ENCODE measurements at places on chromosomes 16 and 17.

GRCh38 chr17:66717641-66718058, 117.3 kb upstream of the CACNG5 start:
- peaks cover 21% of the 10 kb centered on the region for H3K36me3 ChIP-seq
- no peak for DNase-seq
- H3K27ac ChIP-seq: no peak overlapping the region
- peaks cover 21% of the 10 kb centered on the region for H3K4me1 ChIP-seq

- no peak overlapping the region for H3K27ac ChIP-seq
- no peak for DNase-seq
- H3K36me3 ChIP-seq: no peaks in the 10 kb centered on the region
- no peak overlapping the region for H3K4me3 ChIP-seq
Observed at GRCh38 chr17:51941272-51941671, 217.2 kb downstream of the CA10 start.

- no peak overlapping the region for H3K4me3 ChIP-seq
- H3K36me3 ChIP-seq: no peaks in the 10 kb centered on the region
- H3K4me1 ChIP-seq: no peaks in the 10 kb centered on the region
- no peak overlapping the region for H3K27ac ChIP-seq
- H3K27me3 ChIP-seq: peaks cover 30% of the 10 kb centered on the region
Observed at GRCh38 chr17:61574542-61575351, 16.3 kb downstream of the NACA2 start.

- H3K4me1 ChIP-seq: peaks cover 51% of the 10 kb centered on the region
- H3K27me3 ChIP-seq: no peaks in the 10 kb centered on the region
- no peak for DNase-seq
- peak overlapping the region; percentile 89 for H3K4me3 ChIP-seq
Observed at GRCh38 chr17:49357516-49357915, 4.5 kb downstream of the ZNF652 start.

DNA sequence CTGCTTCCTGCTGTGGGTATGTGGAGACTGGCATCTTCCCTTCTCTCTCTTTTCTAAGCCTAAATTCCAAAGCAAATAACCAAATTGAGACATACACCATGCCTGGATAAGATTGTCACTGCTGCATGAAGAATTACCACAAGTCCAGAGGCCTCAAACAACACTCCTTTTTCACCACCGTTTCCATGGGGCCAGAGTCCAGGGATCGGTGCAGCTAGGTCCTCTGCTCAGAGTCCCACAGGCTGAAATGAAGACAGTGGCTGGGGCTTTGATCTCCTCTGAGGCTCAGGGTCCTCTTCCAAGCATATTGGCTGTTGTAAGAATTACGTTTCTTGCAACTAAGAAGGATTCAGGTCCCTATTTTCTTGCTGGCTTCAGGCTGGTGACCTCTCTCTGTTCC, 130.4 kb downstream of the SLC39A11 start:
- no peaks in the 10 kb centered on the region for H3K4me1 ChIP-seq
- no peaks in the 10 kb centered on the region for H3K36me3 ChIP-seq
- H3K4me3 ChIP-seq: no peak overlapping the region
- H3K27me3 ChIP-seq: no peaks in the 10 kb centered on the region

DNA sequence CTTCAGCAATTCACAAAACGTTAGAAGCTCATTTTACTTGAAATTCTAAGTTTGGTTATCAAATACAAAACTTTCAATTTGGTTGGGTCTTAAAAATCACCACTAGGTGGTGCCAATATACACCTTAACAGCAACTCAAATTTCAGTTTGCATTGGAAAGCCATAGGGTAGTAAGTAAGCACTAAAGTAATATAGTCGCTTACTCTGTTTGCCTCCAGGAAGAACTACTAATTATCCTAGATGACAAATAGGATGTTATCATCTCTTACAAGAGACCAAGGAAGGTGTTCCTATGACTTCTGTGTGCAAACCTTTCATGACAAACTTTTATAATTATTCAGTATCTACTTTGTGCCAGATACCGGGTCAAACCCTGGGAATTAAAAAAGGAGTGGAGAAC, 93.3 kb downstream of the MYO1D start:
- H3K4me1 ChIP-seq: no peaks in the 10 kb centered on the region
- no peak overlapping the region for H3K27ac ChIP-seq
- H3K27me3 ChIP-seq: peaks cover 7% of the 10 kb centered on the region
- H3K4me3 ChIP-seq: no peak overlapping the region
- H3K36me3 ChIP-seq: no peaks in the 10 kb centered on the region

- H3K27ac ChIP-seq: no peak overlapping the region
- no peaks in the 10 kb centered on the region for H3K36me3 ChIP-seq
- H3K4me3 ChIP-seq: no peak overlapping the region
- H3K4me1 ChIP-seq: no peaks in the 10 kb centered on the region
Observed at GRCh38 chr16:49632086-49632794, 223.7 kb downstream of the ZNF423 start.

DNA sequence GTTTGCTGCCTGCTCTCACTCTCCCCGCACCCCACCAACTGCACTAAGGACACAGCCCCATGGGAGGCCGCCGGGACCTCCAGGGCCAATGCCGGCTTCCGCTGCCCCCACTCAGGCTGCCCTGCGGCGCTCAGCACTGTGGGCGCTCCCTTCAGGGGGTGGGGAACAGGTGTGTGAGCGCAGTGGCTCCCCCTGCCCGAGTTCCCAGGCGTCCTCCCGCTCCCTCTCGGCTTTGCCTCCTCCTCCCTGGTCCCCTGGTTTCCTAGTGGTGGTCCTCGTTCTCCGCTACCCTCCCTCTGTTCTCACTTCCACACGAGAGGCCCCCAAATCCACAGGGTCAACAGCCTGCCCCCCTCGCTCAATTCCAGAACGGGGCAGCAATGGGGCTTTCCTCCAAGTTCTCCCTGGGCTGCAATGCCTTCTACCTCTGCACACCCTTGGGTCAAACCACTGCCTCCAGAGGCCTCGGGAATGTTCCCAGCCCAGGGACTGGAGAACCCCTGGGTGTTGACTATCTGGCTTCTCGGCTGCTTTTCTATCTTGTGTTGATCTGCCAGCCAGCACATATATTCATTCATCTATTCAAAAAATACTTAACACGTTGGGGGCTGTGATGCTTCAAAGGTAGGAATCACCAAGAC, 9.9 kb downstream of the FOXJ1 start:
- no peak overlapping the region for H3K4me3 ChIP-seq
- no peak for DNase-seq
- no peaks in the 10 kb centered on the region for H3K27me3 ChIP-seq
- H3K27ac ChIP-seq: peak overlapping the region; percentile 64
- peaks cover 42% of the 10 kb centered on the region for H3K4me1 ChIP-seq

GRCh38 chr17:9177212-9177611, 155.9 kb downstream of the NTN1 start:
- H3K27me3 ChIP-seq: peaks cover 2% of the 10 kb centered on the region
- H3K36me3 ChIP-seq: no peaks in the 10 kb centered on the region
- DNase-seq: no peak
- no peak overlapping the region for H3K27ac ChIP-seq
- no peaks in the 10 kb centered on the region for H3K4me1 ChIP-seq

- H3K27ac ChIP-seq: no peak overlapping the region
- H3K4me3 ChIP-seq: no peak overlapping the region
- no peak for DNase-seq
- H3K4me1 ChIP-seq: peaks cover 5% of the 10 kb centered on the region
- no peaks in the 10 kb centered on the region for H3K27me3 ChIP-seq
Observed at GRCh38 chr16:4684763-4685162, 8.6 kb upstream of the NUDT16L1 start.

- H3K27me3 ChIP-seq: no peaks in the 10 kb centered on the region
- H3K36me3 ChIP-seq: no peaks in the 10 kb centered on the region
- no peak overlapping the region for H3K4me3 ChIP-seq
- no peaks in the 10 kb centered on the region for H3K4me1 ChIP-seq
- H3K27ac ChIP-seq: no peak overlapping the region
Observed at GRCh38 chr17:72950242-72950931, 142.1 kb downstream of the SLC39A11 start.

DNA sequence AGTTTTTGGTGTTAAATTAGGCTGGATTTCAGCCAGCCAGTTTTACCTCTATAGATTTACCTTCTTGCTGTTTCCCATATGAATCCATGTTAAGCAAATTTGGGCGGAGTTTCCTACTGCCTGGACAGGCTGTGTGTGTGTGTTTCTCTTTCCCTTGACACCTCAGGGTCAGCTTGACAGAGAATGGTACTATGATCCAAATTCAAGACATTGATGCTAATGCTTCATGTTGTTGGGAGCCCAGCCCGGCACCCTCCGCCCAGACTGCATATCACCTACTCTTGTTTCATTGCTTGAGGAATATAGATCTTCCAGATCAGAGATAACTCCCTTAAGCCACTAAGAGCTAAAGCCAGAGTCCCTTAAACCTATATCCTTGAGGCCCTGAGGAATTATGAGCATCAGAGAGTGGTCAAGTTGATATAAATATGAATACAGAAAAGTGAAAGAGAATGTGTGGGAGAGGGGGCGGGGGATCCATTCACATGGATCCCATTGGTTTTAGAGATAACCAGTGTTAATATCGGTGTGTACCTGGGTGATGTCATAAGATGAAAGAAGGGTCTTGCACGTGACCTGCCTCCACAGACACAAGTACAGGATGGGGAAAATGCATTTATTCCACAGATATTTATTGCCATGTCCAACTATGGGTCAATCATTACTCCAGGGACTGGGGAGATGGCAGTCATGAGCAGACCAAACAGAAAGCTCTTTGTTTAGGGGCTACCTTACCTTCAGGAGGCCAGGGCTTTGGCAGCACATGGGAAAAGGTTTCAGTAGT, 69.7 kb downstream of the WIPI1 start:
- H3K27me3 ChIP-seq: no peaks in the 10 kb centered on the region
- no peak for DNase-seq
- no peak overlapping the region for H3K4me3 ChIP-seq
- H3K27ac ChIP-seq: no peak overlapping the region
- H3K36me3 ChIP-seq: no peaks in the 10 kb centered on the region

DNA sequence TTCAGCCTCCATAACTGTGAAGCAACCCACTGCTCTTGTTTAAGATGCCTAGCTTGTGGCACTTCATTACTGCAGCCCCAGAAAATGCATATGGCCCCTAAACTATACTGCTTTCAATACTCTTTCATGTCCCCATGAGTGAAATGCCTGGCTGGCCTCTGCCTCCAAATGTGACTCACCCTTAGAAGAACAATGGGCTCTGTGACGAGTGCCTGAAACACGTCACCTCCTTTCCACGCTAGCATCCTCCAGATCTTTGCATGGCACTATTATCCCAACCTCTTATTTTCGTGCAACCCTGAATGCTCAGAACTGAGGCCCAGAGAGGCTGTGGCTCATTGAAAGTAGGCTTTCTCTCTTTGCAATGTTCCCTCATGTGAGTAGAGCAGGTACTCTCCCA, 233.1 kb downstream of the CBLN1 start:
- H3K27ac ChIP-seq: no peak overlapping the region
- DNase-seq: no peak
- H3K36me3 ChIP-seq: no peaks in the 10 kb centered on the region

- peaks cover 5% of the 10 kb centered on the region for H3K36me3 ChIP-seq
- H3K4me1 ChIP-seq: peaks cover 17% of the 10 kb centered on the region
- no peak for DNase-seq
- no peak overlapping the region for H3K27ac ChIP-seq
- no peak overlapping the region for H3K4me3 ChIP-seq
- H3K27me3 ChIP-seq: no peaks in the 10 kb centered on the region
Observed at GRCh38 chr17:43356450-43356849, 42.3 kb upstream of the ARL4D start.

DNA sequence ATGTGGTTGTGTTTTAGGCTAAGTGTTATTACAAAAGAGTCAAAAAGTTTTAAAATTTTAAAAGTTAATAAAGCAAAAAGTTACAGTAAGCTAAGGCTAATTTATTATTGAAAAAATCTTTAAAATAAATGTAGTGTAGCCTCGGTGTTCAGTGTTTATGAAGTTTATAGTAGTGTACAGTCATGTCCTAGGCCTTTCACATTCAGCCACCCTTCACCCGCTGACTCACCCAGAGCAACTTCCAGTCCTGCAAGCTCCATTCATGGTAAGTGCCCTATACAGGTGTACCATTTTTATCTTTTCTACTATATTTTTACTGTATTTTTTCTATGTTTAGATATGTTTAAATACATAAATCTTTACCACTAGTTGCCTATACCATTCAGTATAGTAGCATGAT, 98.5 kb upstream of the RPRML start:
- peaks cover 11% of the 10 kb centered on the region for H3K4me1 ChIP-seq
- H3K27ac ChIP-seq: no peak overlapping the region
- no peaks in the 10 kb centered on the region for H3K27me3 ChIP-seq
- H3K4me3 ChIP-seq: no peak overlapping the region

DNA sequence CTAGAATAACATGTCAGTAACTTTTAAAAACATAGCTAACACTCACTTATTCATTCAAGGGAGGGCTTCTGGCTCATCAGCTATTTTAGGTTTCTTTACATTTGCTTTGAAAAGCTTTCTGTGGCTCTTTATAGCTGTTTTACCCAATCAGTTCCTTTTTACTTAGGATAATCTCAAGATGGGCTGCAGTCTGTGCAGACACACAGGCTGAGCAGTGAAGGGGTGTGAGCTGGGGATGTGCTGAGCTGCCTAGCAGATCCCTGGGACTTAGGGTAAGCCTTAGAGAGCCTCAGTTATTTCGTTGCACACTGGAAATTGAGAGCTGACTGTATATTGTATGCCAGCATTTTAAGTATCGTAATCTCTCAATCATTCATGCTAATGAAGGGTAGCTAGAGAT, 30.2 kb upstream of the NOL11 start:
- H3K4me3 ChIP-seq: no peak overlapping the region
- H3K36me3 ChIP-seq: peaks cover 3% of the 10 kb centered on the region
- DNase-seq: no peak
- H3K27me3 ChIP-seq: no peaks in the 10 kb centered on the region
- no peaks in the 10 kb centered on the region for H3K4me1 ChIP-seq

GRCh38 chr16:10601444-10602408, 21.3 kb upstream of the EMP2 start:
- no peaks in the 10 kb centered on the region for H3K4me1 ChIP-seq
- H3K27me3 ChIP-seq: no peaks in the 10 kb centered on the region
- H3K4me3 ChIP-seq: no peak overlapping the region

DNA sequence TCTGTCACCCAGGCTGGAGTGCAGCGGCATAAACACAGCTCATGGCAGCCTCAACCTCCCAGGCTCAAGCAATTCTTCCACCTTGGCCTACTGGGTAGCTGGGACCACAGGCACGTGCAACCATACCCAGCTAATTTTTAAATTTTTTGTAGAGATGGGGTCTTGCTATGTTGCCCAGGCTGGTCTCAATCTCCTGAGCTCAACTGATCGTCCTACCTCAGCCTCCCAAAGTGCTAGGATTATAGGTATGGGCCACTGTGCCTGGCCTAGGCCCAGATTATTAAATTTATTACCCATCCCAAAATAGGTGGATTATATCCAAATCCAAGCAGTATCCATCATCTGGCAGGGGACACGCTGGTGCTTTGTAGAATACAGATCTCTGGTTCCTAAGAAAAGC, 53.8 kb downstream of the METTL16 start:
- no peak overlapping the region for H3K4me3 ChIP-seq

DNA sequence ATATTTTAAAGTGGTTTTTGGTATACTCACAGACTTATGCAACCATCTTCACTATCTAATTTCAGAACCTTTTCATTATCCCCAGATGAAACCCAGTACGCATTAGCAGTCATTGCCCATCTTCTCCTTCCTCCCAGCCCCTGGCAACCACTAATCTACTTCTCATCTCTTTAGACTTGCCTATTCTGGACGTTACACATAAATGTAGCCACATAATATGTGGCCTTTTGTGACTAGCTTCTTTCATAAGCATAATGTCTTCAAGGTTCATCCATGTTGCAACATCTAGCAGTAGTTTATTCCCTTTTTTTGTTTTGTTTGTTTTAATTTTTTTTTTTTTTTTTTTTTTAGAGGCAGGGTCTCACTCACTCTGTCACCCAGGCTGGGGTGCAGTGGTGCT, 28.5 kb upstream of the C17orf107 start:
- no peak for DNase-seq
- H3K4me3 ChIP-seq: no peak overlapping the region
- no peak overlapping the region for H3K27ac ChIP-seq
- peaks cover 5% of the 10 kb centered on the region for H3K36me3 ChIP-seq

- peaks cover 5% of the 10 kb centered on the region for H3K27me3 ChIP-seq
- H3K27ac ChIP-seq: no peak overlapping the region
- no peak overlapping the region for H3K4me3 ChIP-seq
- no peaks in the 10 kb centered on the region for H3K4me1 ChIP-seq
Observed at GRCh38 chr16:27085182-27085581, 18.5 kb downstream of the C16orf82 start.
